ENCODE measurements at places on chromosomes 12 and 14. TPM values are rescaled to one million over a fixed set of nuclear protein-coding genes. Genes with fewer than 3 reads are reported as not detected.

DNA sequence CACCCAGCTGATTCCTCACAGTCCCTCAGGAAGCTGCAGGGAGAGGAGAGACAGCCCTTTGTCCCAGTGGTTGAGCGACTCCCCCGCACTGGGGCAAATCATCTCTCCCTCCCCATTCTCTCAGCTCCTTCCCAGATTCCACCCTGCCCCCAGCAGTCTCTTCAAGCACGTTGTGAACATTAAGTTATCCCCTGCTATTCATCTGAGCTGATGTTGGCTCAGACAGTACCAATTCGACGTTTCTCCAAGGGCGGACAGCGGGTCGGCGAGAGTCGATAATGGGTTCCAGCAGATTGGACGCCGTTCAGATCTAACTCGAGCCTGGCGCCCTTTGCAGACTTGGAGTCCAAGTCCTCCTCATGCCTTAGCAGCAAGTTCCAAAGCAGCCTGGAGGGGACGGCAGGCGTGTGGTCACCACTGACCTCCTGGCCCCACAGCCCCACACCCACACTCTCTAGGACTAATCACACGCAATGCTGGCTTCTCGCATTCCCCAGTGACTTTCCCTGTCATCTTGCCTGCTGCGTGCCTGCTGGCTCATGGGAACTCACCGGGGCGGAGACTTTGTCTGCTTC, 245.9 kb downstream of the CHST11 start:
- no peak overlapping the region for H3K27ac ChIP-seq
- no peaks in the 10 kb centered on the region for H3K36me3 ChIP-seq
- peak; percentile 74 for DNase-seq
- no peak overlapping the region for H3K4me3 ChIP-seq
- no peaks in the 10 kb centered on the region for H3K27me3 ChIP-seq

- no peaks in the 10 kb centered on the region for H3K36me3 ChIP-seq
- DNase-seq, result no peak
- no peaks in the 10 kb centered on the region for H3K27me3 ChIP-seq
- peaks cover 27% of the 10 kb centered on the region for H3K4me1 ChIP-seq
Observed at GRCh38 chr12:6228535-6229223, 28.5 kb downstream of the CD9 start.

Gene TCL1B
- not detected for total RNA-seq

Gene KRT82
- total RNA-seq, result not detected

Gene GNB3
- total RNA-seq, result 5.2 TPM

Measured in cardiac muscle cell (in vitro differentiated cells and primary cell).